GM12891 (cell line): ENCODE measurements at places on chromosomes 5 and 9.

DNA sequence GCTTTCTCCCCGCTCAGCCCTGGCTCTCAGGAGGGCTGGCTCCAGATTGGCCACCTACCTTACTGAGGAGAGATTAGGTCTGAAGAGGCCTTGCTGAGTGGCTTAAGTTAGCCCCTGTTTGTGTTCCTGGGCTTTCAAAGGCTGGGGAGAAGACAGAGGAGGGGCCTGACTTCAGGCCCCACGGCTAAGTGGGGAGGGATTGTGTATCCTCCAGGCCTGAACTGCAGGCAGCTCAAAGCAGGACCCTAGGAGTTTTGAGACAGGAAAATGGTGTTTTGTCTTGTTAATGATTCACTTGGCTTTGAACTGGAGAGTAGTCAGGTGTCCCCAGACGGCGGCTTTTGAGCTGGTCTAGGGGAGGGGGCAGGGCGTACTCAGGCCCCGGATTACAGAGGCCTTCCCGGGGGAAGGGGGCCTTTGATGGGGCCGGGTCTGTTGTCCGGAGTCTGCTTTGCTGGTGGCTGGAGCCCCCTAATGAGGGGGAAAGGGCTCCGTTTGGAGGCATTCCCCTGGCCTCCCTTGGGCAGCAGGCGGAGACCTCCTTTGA lies 162.0 kb upstream of the SMIM23 start:
- DNase-seq: no peak

DNA sequence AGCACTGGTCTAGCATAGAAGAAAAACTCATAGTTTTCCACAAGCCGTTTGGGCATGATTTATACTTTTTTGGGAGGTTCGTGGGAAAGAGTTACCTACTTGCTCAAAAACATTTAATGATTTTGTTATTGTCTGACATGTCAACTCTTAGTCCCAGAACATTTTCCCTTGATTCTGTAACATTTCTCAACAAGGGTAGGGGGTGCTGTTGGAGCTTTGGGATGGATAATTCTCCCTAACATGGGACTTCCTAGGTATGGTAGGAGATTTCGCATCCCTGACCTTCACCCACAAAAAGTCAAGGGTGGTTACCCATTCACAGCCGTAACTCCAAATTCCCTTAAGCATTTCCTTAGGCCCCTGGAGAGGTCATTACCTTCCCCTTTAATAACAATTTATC lies 378.0 kb downstream of the YTHDC2 start:
- DNase-seq: no peak

- DNase-seq: peak; percentile 32
Observed at GRCh38 chr5:33850100-33850594, 41.6 kb downstream of the ADAMTS12 start.

DNA sequence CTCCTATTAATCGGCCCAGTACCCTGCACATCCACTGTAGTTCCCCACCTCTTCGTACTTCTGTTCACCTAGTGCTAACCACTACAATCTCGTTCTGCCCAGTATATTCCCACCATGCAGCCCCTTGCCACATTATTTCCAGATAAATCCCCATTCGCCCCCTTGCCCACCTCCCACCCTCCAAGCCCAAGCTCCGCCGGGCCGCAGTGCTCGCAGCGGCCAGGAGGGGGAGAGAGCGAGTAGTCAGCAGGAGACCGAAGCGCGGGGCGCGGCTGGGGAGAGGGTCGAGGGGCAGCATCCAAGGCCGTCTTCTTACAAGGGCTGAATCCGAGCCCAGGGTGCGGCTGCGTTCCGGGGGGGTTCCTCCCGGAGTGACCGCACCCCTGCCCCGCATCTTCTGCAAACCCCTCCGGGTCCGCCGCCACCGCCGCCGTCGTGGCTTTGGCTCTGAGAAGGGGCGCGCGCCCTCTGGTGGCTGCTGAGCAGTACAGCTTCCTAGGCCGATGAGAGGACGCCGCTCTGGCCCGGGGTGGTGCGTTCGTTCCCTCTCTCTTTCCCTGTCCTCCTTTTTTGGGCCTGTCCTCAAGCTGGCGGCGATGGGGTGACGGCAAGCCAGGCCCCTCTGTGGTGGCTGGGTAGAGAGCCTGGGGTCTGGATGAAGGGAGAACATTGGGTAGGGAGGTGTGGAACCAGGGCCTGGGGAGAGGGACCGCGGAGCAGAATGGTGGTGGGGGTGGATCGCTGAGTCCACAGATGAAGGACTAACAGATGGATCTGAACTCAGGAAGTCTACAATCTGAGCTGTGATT lies 30.0 kb upstream of the PSD2 start:
- peak; percentile 91 for DNase-seq

DNA sequence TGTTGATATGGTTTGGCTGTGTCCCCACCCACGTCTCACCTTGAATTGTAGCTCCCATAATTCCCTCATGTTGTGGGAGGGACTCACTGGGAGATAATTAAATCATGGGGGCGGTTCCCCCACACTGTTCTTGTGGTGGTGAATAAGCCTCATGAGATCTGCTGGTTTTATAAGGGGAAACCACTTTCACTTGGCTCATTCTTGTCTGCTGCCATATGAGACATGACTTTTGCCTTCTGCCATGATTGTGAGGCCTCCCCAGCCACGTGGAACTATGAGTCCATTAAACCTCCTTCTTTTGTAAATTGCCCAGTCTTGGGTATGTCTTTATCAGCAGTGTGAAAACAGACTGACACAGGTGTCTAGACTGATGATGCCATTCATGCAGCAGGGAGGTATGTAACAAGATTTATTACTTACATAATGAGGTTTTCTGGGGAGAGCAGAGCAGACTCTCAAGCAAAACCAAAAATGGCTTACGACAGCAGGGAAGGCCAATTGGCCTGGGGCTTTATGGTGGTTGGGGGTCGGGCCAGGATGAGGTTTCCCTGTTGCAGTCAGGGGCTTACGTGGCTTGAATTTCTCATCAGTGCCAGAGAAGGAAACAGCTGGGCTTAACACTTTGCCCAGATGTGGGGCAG lies 9.5 kb upstream of the COMMD10 start:
- DNase-seq: no peak
